Colonic mucosa (tissue), 4 donors: ENCODE measurements at places on chromosomes 7 and 10. TPM values are rescaled to one million over a fixed set of nuclear protein-coding genes. Genes with fewer than 3 reads are reported as not detected.

Gene CYP3A4
- 0.67 TPM for total RNA-seq

DNA sequence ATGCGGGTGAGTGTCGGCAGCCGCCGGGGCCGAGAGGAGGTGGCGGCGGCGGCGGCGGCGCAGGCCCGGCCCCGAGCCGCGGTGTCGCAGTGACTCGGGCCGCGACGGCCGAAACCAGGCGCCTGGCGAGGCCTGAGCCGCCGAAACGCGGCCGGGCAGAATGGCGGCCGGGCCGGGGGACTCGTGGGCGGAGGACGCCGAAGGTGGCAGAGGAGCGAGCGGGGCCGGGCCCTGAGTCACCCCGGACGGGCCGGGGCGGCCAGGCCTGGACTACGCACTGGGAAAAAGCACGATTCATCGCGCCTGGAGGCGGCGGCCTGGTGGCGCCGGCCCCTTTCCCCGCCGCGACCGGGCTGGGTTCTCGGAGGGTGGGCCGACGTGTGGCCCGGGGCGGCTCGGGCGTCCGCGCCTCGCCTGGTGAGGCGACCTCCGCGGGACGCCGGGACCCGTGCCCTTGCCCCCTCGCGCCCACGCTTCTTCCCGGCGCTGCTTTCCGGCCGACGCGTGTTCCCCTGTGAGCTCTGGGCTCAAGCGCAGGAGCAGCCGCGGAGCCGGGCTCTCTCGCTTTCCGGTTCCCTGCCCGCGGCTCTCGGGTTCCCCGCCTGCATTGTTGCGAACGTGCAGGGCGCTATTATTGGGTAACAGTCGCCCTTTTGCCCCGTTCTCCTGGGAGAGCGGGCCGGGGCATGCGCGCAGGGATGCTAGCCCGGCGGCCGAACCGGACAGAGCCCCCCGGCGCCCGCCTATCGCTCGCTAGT, 500 bp downstream of the CUL1 start:
- H3K4me3 ChIP-seq: peak overlapping the region; percentile 95
- H3K4me1 ChIP-seq: peaks cover 21% of the 10 kb centered on the region
- H3K27me3 ChIP-seq: no peaks in the 10 kb centered on the region
- no peaks in the 10 kb centered on the region for H3K36me3 ChIP-seq
- H3K27ac ChIP-seq: peak overlapping the region; percentile 98

DNA sequence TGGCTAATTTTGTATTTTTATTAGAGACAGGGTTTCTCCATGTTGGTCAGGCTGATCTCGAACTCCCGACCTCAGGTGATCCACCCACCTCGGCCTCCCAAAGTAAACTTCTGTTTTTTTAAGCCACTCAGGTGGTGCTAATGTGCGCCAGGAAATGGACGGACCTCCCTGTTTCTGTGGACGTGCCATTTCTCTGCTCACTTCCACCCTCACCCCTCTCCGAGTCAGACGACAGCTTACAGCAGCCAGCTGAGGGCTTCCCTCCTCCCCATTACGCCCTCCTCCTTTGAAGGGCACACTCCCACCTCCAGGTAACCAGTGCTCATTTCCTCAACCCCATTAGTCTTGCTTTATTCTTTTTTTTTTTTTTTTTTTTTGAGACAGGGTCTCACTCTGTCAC, 41.7 kb upstream of the EZH2 start:
- no peaks in the 10 kb centered on the region for H3K36me3 ChIP-seq
- no peak overlapping the region for H3K4me3 ChIP-seq
- DNase-seq: no peak
- no peaks in the 10 kb centered on the region for H3K27me3 ChIP-seq

DNA sequence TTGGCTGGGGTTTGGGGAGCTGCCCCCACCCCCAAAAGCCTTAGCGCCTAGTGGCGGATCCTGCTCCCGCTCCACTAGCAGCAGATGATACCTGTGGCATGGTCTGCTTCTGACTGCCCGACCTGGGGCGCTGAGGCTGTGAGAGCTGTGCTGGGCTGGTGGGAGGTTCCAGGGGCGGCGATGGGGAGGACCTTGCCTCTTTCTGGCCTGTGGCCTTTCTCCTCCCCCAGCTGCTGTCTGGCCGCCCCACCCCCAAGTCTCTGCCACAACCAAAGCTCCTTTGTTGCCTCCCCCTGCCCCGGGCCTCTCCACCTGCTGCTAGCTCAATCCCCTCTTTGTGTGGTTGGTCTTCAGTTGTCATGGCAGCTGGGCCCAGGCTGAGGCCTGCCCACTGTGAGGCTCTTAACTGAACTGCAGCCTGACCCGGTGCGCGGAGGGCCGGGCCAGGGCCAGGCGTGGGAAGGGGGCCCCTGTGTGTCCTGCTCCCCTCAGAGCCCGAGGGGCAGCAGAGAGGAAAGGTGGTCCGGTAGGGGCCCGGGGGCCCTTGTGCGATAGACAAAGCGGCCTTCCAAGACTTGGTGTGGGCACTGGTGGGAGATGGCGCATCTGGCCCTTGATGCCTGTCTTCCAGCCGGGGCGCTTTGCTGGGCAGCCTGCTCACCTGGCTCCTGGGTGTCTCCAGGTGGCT, 4.7 kb downstream of the ZNF775 start:
- no peak overlapping the region for H3K4me3 ChIP-seq
- H3K36me3 ChIP-seq: no peaks in the 10 kb centered on the region
- peaks cover 19% of the 10 kb centered on the region for H3K4me1 ChIP-seq
- H3K27me3 ChIP-seq: no peaks in the 10 kb centered on the region
- peak; percentile 90 for DNase-seq
